ENCODE measurements at places on chromosomes 4 and X.

DNA sequence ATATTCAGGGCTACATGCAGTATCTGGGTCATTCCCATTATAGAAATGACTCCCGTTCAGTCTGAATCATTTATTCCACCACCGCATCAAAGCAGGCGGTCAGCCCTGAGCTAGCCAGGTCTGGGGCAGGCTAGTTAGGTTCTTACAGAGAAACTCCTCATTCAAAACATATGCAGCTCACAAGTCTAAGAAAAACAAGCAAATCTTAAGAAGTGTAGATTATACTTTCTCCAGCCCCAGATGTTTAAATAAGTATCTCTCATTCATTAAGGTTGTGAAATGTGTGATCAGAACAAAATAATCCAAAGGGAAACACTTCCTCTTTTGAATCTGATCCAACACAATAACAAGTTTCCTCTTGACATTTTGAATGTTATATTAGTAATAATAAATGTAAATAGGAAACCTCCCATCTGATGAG lies 441.9 kb downstream of the INPP4B start:
- DNase-seq, result peak; percentile 50

DNA sequence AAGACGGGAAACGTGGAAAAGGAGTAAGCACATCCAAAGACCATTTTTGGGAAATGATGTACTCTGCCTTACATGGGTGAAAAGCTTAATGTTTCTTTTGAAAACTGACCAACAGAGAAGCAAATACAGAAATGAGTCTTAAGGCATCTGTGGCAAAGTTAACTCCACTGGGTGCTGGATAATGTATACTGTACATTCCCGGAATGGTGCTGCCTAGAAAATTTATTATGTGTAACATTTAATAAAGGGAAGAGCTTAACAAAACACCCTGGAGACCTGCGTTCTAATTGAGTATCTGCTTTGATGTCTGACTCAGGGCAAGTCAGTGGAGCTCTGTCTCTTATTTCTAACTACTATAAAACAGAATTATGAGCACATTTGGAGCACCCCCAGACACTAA lies 230.2 kb downstream of the MID1 start:
- no peak for DNase-seq

GRCh38 chr4:1026115-1026514 lies 14.7 kb downstream of the FGFRL1 start:
- DNase-seq, result peak; percentile 22

- no peak for DNase-seq
These were observed 2.2 kb downstream of the PWWP3B start for GRCh38 chrX:106170318-106170717.

DNA sequence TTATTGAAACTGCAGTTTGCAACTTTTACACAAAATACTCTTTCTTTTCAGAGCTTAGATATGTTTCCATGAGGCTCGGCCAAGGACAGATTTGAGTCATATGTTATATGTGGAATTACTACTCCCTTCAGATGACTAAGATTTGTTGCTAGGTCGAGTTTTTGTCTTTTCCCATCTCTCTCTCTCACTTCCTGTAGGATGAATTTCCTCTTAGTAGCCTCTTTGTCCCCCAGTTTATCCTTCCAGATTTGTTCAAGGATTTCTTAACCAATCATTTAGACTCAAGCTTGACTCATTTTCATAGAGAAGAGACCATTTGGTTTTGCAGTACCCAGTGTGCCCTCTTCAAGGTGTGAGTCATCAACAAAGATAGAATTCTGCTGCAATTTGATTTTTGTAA lies 209.2 kb downstream of the GLUD2 start:
- no peak for DNase-seq

GRCh38 chr4:82780752-82781231 lies 17.8 kb downstream of the SCD5 start:
- DNase-seq, result peak; percentile 75

DNA sequence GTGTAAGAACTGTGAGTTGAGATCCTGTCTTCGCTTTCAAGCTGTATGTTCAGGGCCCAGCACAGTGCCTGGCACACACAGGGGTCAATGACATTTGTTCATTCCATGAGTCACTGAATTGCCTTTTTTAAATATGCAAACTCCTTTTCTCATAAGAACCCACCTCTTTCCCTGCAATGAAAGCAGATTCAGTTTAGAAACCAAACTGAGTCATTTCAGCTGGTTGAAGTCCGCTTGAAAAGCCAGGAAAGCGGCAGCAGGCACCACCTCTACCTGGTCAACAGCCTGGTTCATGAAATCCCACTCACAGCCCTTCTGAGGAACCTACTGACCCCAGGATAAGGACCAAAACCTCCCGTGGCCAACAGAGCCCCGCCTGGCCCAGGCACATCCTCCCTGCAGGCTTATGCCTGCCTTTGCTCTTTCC lies 4.5 kb upstream of the C1QTNF7 start:
- no peak for DNase-seq

- no peak for DNase-seq
These were observed 102.4 kb upstream of the PLAC1 start for GRCh38 chrX:134760650-134761049.

GRCh38 chr4:185738038-185738552 lies 73.9 kb downstream of the SORBS2 start:
- no peak for DNase-seq

DNA sequence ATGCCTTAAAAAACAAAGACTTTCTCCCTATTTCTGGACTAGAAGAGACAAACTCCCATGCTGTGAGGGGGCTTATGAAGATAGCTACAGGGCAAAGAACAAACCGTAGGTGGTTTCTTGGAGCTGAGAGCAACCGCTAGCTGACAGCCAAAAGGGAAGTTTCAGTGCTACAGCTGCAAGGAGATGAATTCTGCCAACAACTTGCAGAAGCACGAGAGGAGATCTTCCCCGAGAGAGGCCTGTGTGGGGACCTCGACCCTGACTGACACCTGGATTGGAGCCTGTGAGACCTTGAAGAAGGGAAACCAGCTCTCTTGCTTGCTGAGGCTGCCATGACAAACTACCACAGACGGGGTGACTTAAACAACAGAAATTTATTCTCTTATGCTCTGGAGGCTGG lies 183.8 kb upstream of the VCX3A start:
- DNase-seq, result no peak

GRCh38 chr4:33184657-33185290 lies 2464.6 kb downstream of the PCDH7 start:
- DNase-seq, result no peak

GRCh38 chr4:167177925-167178324 lies 56.4 kb downstream of the SPOCK3 start:
- no peak for DNase-seq

DNA sequence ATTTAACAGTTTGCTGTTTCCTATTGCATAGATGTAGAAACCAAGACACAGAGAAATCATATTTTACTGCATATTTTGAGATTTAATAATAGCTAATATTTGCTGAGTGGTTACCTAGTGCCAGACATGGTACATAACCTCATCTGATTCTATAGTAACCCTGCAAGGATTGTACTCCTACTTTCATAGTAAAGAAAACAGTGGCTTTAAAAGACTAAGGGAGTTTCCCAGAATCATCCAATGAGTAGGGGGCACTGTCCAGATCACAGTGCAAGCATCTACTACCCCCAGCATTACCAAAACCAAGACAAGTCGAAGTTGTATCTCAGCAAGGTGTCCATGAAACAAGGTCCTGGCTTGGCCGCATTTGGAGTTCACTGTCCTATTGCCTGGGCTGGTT lies 224.5 kb upstream of the TENM3 start:
- DNase-seq, result no peak

DNA sequence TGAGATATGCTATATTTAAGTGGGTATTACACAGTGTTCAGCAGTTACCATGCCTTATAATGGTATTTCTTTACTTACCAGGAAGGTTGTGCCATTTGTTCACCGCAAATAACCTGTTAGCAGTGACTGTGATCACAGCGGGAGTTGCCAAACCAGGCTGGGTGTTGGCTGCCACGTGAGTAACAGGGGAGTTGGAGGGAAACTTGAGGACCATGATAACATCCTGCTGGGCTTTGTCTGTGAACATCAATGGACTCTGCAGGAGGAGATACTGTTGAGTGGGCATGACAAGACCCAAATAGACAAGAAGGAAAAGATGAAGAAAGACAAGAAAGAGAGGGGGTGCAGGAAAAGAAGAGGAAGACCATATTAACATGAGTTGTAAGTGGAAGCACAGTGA lies 242.9 kb downstream of the DCLK2 start:
- no peak for DNase-seq

- no peak for DNase-seq
These were observed 94.0 kb upstream of the ATP8A1 start for GRCh38 chr4:42750856-42751255.

DNA sequence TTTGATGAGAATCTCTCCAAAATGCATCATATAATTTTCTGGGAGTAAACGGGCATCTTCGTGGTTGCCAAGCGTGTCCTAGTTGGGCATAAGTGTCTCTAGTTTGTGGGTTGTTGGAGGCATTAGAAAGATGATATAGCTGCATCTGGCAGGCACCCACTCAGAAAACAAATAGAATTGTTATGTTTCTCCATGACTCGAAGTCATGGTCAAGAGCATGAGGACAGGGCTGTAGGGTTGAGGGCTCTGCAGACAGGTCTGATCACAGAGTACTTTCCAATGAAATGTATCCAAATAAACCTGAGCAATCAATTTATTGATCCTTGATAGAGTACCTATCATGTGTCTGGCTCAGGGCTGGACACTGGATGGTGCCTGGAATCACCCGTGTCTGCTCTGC lies 82.7 kb downstream of the SORCS2 start:
- no peak for DNase-seq

DNA sequence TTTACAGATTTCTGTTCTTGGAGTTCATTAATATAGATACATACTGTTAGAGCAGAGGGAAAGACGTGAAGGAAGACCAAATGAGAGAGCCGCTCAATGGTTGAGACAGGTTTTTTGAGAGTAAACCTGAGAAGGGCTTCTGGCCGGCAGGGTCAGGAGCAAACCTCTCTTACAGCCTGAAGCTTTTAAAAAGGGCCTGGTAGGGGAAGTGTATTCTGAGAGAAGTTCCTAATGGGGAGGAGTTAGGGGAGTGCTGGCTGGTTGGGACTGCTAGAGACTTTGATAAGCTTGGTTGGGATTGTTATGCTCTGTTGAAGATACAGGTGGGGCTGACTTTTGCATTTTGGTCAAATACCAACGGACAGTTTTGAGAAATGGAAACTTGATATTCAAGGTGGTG lies 186.8 kb upstream of the PABPC4L start:
- no peak for DNase-seq

- no peak for DNase-seq
These were observed 149.8 kb upstream of the RASGEF1B start for GRCh38 chr4:81621490-81621889.

GRCh38 chrX:46686003-46686645 lies 72.8 kb downstream of the SLC9A7 start:
- DNase-seq, result peak; percentile 34

- DNase-seq, result no peak
These were observed 257.8 kb downstream of the CAMK2D start for GRCh38 chr4:113503691-113504090.

GRCh38 chrX:153776120-153776599 lies 4.7 kb upstream of the SRPK3 start:
- DNase-seq, result no peak

- DNase-seq, result no peak
These were observed 310.1 kb downstream of the RAB28 start for GRCh38 chr4:13174001-13174400.

- peak; percentile 68 for DNase-seq
These were observed 107.5 kb upstream of the RPL34 start for GRCh38 chr4:108512615-108513505.

DNA sequence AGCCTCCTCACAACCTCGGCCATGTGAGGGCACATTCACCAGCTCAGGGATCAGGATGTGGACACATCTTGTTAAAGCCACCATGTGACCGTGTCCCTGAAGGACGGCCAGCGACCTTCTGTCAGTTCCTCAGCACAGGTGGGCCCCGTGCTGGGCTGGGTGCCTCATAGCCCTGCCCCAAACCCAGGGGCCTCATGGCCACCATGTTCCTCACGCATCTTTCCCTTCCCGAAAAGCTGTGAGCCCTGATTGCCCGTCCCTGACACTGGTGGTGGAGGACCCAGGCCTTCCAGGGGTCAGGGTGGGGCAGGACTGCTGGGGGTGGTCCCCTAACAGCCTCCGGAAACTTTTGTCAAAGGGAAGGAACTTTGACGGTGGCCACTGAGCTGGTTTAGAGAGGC lies 60.1 kb upstream of the ADRA2C start:
- DNase-seq, result no peak

DNA sequence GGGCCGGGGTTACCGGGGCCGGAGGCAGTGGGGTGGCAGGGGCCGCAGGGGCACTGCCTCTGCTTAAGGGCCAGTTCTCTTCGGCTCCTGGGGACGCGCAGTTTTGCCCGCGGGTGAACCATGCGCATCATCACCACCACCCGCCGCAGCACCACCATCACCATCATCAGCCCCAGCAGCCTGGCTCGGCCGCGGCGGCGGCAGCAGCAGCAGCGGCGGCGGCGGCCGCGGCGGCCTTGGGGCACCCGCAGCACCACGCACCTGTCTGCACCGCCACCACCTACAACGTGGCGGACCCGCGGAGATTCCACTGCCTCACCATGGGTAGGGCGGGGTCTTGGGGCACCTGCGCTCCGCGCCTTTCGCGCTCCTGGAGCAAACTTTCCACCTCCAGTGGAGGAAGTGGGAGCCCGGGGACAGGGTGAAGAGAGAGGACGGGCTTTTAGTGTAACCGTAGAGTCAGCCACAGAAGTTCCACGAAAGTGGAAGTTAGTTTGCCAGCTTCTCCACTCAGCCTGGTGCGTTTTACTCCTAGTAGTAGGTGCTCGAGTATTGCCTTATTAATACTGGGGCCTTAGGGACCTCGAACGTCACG lies 729 bp downstream of the GSX2 start:
- no peak for DNase-seq

GRCh38 chr4:153232768-153233167 lies 28.5 kb downstream of the TRIM2 start:
- DNase-seq, result no peak

DNA sequence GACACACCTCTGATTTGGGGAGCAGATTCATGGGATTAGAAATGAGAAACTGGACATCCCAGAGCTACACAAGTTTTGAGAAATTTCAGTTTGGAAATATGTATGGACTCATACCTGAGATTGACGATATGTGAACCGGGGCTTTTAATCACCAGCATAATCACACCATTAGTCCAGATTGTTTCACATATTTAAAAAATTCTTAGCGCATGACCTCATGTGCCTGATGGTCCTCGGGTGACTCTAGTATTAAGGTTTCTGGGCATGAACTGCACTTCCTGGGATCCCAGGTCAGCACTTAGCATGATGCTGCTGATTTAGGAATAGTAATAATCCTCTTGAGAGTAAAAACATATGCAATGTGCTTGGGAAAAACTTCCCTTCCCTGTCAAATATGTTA lies 91.9 kb upstream of the BCOR start:
- no peak for DNase-seq

DNA sequence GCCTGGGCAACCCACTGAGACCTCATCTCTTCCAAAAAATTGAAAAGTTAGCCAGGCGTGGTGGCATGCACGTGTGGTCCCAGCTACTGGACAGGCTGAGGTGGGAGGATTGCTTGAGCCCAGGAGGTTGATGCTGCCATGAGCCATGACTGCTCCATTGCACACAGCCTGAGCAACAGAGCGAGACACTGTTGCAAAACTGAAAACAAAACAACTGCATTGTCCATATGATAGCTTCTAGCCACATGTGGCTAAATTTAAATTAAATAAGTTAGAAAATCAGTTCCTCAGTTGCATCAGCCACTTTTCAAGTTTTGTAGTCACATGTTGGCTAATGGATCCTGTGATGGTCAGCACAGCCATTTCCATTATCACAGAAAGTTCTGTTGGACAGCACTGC lies 67.9 kb downstream of the GAB1 start:
- DNase-seq, result no peak

GRCh38 chrX:42140320-42140719 lies 217.0 kb upstream of the CASK start:
- DNase-seq, result no peak

- no peak for DNase-seq
These were observed 57.0 kb downstream of the VAMP7 start for GRCh38 chrX:155938132-155938531.
